ENCODE measurements at places on chromosomes 16 and 17.

DNA sequence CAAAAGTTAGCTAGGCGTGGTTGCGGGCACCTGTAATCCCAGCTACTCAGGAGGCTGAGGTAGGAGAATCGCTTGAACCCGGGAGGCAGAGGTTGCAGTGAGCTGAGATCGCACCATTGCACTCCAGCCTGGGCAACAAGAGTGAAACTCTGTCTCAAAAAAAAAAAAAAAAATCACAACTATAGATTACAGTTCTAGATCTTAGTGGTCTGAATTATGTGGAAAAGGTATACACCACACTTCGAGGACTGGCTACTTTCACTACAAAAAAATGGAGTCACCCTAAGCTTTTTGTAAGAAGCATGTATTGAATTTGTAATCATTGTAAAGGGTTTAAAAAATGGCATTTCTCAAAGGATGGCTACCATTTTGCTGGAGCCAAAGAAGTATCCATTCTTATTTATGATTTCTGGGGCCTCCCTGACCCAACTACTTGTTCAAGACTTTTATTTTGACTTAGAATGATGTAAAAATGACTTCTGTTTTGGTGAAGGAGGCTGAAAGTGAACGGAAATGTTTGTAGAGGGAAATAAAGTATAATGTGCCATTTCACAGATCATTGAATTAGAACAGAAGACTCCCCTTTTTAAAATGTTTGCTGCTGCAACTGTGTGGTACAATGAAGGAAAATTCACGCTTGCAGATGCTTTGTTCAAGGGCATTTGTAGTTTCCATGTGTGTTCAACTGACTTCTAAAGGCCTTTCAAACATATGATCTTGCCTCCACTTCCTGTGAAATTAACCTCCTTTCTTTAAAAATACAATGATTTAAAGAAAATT is 37.1 kb upstream of the NOL11 start:
- DNase-seq, result no peak

DNA sequence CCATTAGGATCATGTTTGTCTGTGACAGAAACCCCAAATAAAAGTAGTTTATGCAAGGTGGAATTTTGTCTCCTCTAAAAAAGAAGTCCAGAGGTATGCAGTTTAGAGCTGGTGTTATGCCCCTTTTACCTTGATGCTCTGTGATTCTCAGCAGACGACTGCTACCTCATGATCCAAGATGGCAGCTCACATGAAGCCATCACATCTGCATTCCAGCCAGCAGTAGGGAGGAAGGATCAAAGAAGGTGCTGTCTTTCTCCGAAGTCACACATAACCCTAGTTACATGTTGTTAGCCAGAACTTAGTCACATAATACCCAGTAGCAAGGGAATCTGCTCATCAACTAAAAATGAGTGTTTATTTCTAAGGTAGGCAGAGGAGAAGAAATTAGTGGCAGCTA is 135.7 kb upstream of the HS3ST2 start:
- no peak for DNase-seq

GRCh38 chr17:16981928-16982327 is 10.0 kb upstream of the TNFRSF13B start:
- DNase-seq, result no peak

DNA sequence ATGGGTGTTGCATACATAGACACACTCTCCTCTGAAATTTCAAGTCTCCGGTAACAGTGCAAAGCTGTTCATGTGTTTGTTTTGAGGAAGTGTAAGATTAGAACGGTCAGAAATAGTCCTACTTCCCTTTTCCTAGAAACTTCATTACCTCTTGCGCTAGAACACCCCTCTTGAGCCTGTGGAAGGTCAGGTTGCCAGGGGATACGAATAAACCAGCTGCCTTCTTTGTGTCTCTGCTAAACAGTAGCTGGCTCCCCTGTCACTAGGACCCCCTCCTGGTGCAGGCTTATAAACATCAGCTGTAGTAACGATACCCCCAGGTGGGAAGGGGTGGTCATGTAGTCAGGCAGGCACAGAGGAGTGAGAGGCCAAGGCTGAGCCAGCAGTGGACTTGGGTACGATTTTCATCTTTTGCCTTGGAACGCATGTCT is 113.4 kb upstream of the RCVRN start:
- no peak for DNase-seq
